HFFc6 (cell line): ENCODE measurements at places on chromosomes 13 and 19.

GRCh38 chr19:12983542-12984142 lies 11.6 kb upstream of the NFIX start:
- no peak overlapping the region for H3K4me3 ChIP-seq
- H3K27me3 ChIP-seq, result no peaks in the 10 kb centered on the region
- DNase-seq, result peak; percentile 50
- no peak overlapping the region for H3K27ac ChIP-seq

- DNase-seq, result no peak
- no peaks in the 10 kb centered on the region; the same call in 1 of the 2 replicates for H3K27me3 ChIP-seq
- no peaks in the 10 kb centered on the region for H3K36me3 ChIP-seq
- H3K27ac ChIP-seq, result no peak overlapping the region
- H3K4me3 ChIP-seq, result no peak overlapping the region
These were observed 320.6 kb downstream of the GPC5 start for GRCh38 chr13:91719033-91719432.

DNA sequence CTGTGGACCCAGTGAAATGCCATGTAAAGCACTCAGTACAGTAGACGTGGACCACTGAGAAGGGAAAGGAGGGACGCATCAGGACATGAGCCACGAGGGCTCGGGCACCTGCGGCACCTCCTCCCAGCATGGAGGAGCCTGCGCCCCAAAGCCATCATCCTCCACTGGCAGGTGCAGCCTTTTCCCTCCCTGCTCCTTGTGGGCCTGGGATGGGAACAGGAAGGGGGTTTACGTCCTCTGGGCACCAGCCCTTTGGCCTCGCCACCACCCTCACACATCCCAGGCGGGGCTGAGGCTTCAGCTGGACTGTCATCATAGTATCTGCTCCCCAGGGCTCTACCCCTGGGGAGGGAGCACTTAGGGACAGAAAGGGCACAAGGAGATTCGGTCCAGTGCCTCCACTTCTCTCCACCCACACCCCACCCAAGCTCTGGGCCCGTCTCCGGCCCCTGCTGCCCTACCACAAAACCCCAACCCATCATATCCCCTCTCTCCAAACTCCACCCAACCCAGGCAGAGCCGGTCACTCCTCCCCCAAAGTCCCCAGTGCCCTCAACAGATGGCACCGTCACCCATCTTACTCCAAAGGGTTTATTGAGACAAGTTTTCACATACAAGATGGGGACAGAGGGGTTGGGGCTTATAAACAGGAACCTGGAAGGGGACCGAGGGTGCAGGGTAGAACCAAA lies 2.2 kb upstream of the PRKD2 start:
- no peak for DNase-seq
- peaks cover 2% of the 10 kb centered on the region; the same call in 1 of the 2 replicates for H3K27me3 ChIP-seq
- peaks cover 17% of the 10 kb centered on the region for H3K4me1 ChIP-seq
- H3K27ac ChIP-seq, result no peak overlapping the region
- no peak overlapping the region for H3K4me3 ChIP-seq

DNA sequence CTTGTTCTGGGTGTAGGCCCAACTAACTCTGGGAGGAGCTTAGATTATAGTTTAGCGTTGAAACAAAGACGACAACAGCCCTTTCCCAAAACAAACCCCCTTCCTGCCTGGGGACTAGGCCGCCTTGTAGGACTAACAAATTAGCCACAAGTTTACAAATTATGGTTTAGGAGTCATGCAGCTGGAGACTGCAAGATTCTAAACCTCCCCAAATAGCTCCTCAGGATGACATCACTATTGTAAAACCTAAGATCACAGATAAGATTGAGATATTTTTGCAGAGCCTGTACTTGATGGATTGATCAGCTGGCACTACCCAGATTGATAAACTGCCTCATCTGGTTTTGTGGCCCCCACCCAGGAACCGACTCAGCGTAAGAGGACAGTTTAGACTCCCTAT lies 2.3 kb upstream of the SLC25A15 start:
- peak overlapping the region; percentile 53 for H3K4me3 ChIP-seq
- DNase-seq, result peak; percentile 84
- H3K27me3 ChIP-seq, result no peaks in the 10 kb centered on the region; the same call in 1 of the 2 replicates
- H3K27ac ChIP-seq, result peak overlapping the region; percentile 83
- H3K4me1 ChIP-seq, result peaks cover 31% of the 10 kb centered on the region

- H3K36me3 ChIP-seq, result peaks cover 8% of the 10 kb centered on the region; the same call in 1 of the 2 replicates
- H3K4me3 ChIP-seq, result no peak overlapping the region
- H3K27ac ChIP-seq, result no peak overlapping the region
- peaks cover 1% of the 10 kb centered on the region; the same call in 1 of the 2 replicates for H3K27me3 ChIP-seq
- H3K4me1 ChIP-seq, result peaks cover 17% of the 10 kb centered on the region
These were observed 130.6 kb downstream of the COG6 start for GRCh38 chr13:39786091-39786490.

DNA sequence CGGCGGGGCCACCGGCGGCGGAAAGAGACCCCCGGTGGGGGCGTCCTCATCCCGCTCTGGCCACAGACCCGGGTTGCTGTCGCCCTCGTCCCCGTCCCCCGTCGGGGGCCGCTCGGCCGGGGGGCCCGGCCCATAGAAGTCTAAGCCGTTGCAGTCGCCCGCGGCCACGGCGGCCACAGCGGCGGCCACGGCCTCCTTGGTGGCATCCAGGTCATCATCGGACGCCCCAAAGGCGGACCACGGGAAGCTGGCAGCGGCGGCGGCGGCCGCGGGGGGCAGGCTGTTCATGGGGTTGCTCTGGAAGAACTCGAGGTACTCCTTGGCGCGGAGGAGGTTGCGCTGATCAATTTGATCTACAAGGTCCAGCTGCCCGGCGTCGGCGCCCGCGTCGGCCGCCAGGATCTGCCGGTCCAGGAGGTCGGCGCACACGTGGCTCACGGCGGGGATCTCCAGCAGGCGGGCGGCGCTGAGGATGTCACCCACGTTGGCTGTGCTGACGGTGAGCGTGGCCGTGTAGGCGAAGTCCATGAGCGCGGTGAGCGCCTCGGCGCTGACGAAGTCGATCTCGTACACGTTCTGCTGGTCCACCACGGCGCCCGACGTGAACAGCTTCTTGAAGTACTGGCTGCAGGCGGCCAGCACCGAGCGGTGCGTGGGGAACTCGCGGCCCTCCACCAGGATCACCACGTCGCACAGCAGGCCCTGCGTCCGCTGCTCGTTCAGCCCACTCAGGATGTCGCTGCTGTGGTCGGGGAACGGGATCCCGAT lies 12.1 kb downstream of the ZBTB7A start:
- no peak overlapping the region for H3K27ac ChIP-seq
- peaks cover 45% of the 10 kb centered on the region for H3K4me1 ChIP-seq
- peaks cover 11% of the 10 kb centered on the region for H3K27me3 ChIP-seq
- H3K36me3 ChIP-seq, result peaks cover 42% of the 10 kb centered on the region
- H3K4me3 ChIP-seq, result no peak overlapping the region
- DNase-seq, result no peak

- peak; percentile 13 for DNase-seq
- H3K27ac ChIP-seq, result no peak overlapping the region
- no peak overlapping the region for H3K4me3 ChIP-seq
- H3K27me3 ChIP-seq, result peaks cover 18% of the 10 kb centered on the region
- H3K36me3 ChIP-seq, result no peaks in the 10 kb centered on the region
These were observed 9.5 kb upstream of the URAD start for GRCh38 chr13:27997904-27998522.

- DNase-seq, result no peak
- H3K36me3 ChIP-seq, result no peaks in the 10 kb centered on the region
- H3K4me3 ChIP-seq, result no peak overlapping the region
- no peaks in the 10 kb centered on the region for H3K4me1 ChIP-seq
- peaks cover 1% of the 10 kb centered on the region; the same call in 1 of the 2 replicates for H3K27me3 ChIP-seq
These were observed 19.1 kb upstream of the ZNF835 start for GRCh38 chr19:56690670-56691069.

DNA sequence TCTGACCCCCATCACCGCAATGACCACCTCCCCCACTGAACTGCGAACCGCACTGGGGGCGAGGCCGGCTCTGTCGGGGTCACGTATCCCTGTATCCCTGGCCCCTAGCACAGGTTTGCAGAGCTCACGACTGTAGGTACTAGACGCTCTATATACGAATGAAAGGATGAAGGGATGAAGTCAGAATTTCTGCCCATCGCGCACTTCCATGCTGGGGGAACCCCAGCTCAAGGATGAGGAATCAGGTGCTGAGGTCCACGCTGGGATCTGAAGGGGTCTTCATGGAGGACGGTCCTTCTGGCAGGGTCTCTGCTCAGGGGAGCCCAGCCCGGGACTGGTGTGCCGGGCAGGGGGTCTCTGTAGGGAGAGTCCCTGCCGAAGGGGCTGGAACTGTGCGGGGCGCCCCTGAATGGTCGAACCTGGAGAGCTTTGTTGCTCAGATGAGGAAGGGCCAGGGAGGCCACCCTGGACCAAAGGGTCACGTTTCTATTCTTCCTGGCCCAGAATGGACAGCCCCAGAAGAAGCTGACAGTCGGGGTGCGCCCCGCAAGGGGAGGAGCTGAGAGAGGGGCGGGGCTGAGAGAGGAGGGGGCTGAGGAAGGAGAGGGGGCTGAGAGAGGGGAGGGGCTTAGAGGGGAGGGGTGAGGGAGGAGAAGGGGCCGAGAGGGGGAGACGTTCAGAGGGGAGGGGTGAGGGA lies 37.9 kb upstream of the SEMA6B start:
- H3K36me3 ChIP-seq, result no peaks in the 10 kb centered on the region
- DNase-seq, result no peak
- no peak overlapping the region for H3K4me3 ChIP-seq
- no peak overlapping the region for H3K27ac ChIP-seq
- H3K4me1 ChIP-seq, result peaks cover 6% of the 10 kb centered on the region; the same call in 1 of the 2 replicates

GRCh38 chr13:27339299-27339698 lies 68.7 kb downstream of the RASL11A start:
- no peaks in the 10 kb centered on the region for H3K36me3 ChIP-seq
- H3K4me3 ChIP-seq, result no peak overlapping the region
- no peak overlapping the region for H3K27ac ChIP-seq
- no peak for DNase-seq

DNA sequence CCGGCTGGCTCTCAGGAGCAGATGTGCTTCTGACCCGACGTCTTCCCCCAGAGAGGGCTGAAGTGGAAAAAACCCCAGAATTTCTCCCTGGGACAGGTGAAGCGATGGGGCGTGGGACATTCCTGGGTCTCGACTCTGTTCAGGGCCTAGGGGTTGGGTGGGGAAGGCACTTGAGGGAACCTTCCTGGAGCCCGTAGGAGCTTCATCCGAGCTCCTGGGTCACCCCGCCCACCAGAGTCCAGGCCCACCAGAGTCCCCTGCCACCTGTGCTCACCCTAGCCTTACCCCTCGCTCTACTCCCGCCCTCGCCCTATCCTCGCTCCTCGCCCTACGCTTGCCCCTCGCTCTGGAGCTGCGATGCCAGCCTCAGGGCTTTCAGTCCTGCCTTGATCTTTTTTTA lies 23.2 kb downstream of the EPN1 start:
- H3K36me3 ChIP-seq, result peaks cover 36% of the 10 kb centered on the region
- peaks cover 2% of the 10 kb centered on the region for H3K27me3 ChIP-seq
- no peak overlapping the region for H3K4me3 ChIP-seq
- no peak for DNase-seq

- DNase-seq, result no peak
- peaks cover 5% of the 10 kb centered on the region; the same call in 1 of the 2 replicates for H3K36me3 ChIP-seq
- H3K27me3 ChIP-seq, result peaks cover 2% of the 10 kb centered on the region
- H3K4me1 ChIP-seq, result peaks cover 29% of the 10 kb centered on the region
- no peak overlapping the region for H3K27ac ChIP-seq
- no peak overlapping the region for H3K4me3 ChIP-seq
These were observed 42.4 kb upstream of the RANBP3 start for GRCh38 chr19:6020166-6020882.

GRCh38 chr13:52085421-52085820 lies 43.5 kb downstream of the NEK5 start:
- no peak overlapping the region for H3K27ac ChIP-seq
- no peak overlapping the region for H3K4me3 ChIP-seq
- peaks cover 7% of the 10 kb centered on the region for H3K4me1 ChIP-seq

- H3K36me3 ChIP-seq, result no peaks in the 10 kb centered on the region
- H3K4me1 ChIP-seq, result no peaks in the 10 kb centered on the region
- no peak overlapping the region for H3K27ac ChIP-seq
- no peak for DNase-seq
- H3K4me3 ChIP-seq, result no peak overlapping the region
These were observed 12.6 kb downstream of the PCDH17 start for GRCh38 chr13:57644106-57644505.

GRCh38 chr13:50783717-50784290 lies 59.7 kb downstream of the DLEU7 start:
- H3K27ac ChIP-seq, result no peak overlapping the region
- H3K4me3 ChIP-seq, result no peak overlapping the region
- H3K27me3 ChIP-seq, result peaks cover 24% of the 10 kb centered on the region
- no peaks in the 10 kb centered on the region; the same call in 1 of the 2 replicates for H3K4me1 ChIP-seq
- no peaks in the 10 kb centered on the region for H3K36me3 ChIP-seq
- DNase-seq, result no peak

DNA sequence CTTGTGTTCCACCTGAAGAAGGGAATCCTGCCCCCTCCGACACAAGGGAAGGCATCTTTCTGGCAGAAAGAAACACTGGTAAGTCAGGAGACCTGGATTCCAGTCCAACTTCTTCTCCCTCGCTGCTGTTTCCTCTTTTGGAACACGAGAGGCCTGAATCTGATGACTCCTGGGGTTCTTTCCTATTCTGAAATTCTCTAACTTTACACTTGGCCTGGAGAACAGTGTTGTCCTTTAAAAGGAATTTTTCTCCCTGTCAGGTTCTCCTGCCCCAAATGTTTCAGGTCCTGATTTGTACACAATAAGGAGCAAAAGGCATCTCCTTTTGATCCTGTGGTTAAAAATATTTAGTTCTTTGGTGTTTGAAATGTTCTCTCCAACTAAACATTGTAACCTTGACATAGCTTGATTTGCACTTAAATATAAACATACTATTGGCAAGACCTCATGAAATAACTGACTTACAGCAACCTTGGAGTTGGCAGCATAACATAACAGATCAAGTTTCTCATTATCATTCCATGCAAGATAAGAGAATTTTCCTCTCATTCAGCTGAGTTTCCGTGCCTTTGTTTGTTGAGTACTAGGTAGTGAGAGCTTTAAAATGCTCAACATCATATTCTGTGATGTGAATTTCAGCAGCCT lies 244.8 kb downstream of the COG6 start:
- H3K27me3 ChIP-seq, result peaks cover 8% of the 10 kb centered on the region; the same call in 1 of the 2 replicates
- no peak overlapping the region for H3K27ac ChIP-seq
- no peak for DNase-seq
- peaks cover 4% of the 10 kb centered on the region for H3K4me1 ChIP-seq
- no peak overlapping the region for H3K4me3 ChIP-seq

DNA sequence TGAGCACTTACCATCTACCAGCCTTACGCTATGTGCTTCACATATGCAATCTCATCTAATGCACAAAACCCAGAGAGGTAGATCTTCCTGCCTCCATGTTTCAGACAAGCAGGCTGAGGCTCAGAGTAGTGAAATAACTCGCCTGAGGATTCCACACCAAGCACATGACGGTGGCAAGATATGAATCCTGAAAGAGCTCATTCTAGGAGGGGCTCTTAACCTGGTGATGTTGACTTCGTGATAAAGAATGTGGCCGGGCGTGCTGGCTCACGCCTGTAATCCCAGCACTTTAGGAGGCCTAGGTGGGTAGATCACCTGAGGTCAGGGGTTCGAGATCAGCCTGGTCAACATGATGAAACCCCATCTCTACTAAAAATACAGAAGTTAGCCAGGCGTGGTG lies 5.0 kb downstream of the NOVA2 start:
- no peaks in the 10 kb centered on the region for H3K4me1 ChIP-seq
- no peak overlapping the region for H3K4me3 ChIP-seq
- no peak overlapping the region for H3K27ac ChIP-seq
- no peaks in the 10 kb centered on the region for H3K36me3 ChIP-seq

- H3K4me1 ChIP-seq, result peaks cover 8% of the 10 kb centered on the region; the same call in 1 of the 2 replicates
- no peak overlapping the region for H3K27ac ChIP-seq
- H3K36me3 ChIP-seq, result no peaks in the 10 kb centered on the region
- no peak for DNase-seq
- H3K4me3 ChIP-seq, result no peak overlapping the region
- H3K27me3 ChIP-seq, result peaks cover 20% of the 10 kb centered on the region
These were observed 7.5 kb upstream of the PDCD5 start for GRCh38 chr19:32573492-32573794.

GRCh38 chr13:73782450-73783449 lies 351.5 kb downstream of the KLF12 start:
- peaks cover 16% of the 10 kb centered on the region for H3K36me3 ChIP-seq
- H3K27ac ChIP-seq, result no peak overlapping the region
